ENCODE measurements at places on chromosomes 12 and 14. TPM values are rescaled to one million over a fixed set of nuclear protein-coding genes. Genes with fewer than 3 reads are reported as not detected.

GRCh38 chr14:102348376-102348775 lies 14.3 kb downstream of the CINP start:
- no peak overlapping the region for H3K4me3 ChIP-seq
- H3K36me3 ChIP-seq: peaks cover 26% of the 10 kb centered on the region
- no peak for DNase-seq
- H3K27me3 ChIP-seq: no peaks in the 10 kb centered on the region

- peak overlapping the region; percentile 86 for H3K4me3 ChIP-seq
- no peak overlapping the region for H3K27ac ChIP-seq
- DNase-seq: no peak
- peaks cover 11% of the 10 kb centered on the region for H3K4me1 ChIP-seq
These were observed 512 bp upstream of the RND1 start for GRCh38 chr12:48866052-48866711.

The GNS gene
- 215 TPM for total RNA-seq

GRCh38 chr12:24404086-24404815 lies 454.8 kb upstream of the SOX5 start:
- DNase-seq: no peak
- no peaks in the 10 kb centered on the region for H3K27me3 ChIP-seq
- H3K27ac ChIP-seq: no peak overlapping the region

- no peak overlapping the region for H3K4me3 ChIP-seq
- no peak overlapping the region for H3K27ac ChIP-seq
- no peaks in the 10 kb centered on the region for H3K27me3 ChIP-seq
- H3K36me3 ChIP-seq: peaks cover 28% of the 10 kb centered on the region
These were observed 27.7 kb upstream of the BBS10 start for GRCh38 chr12:76375939-76376338.

GRCh38 chr12:79424109-79424721 lies 266.5 kb downstream of the PAWR start:
- no peaks in the 10 kb centered on the region for H3K36me3 ChIP-seq
- peaks cover 13% of the 10 kb centered on the region for H3K4me1 ChIP-seq
- H3K27me3 ChIP-seq: no peaks in the 10 kb centered on the region
- H3K4me3 ChIP-seq: no peak overlapping the region
- H3K27ac ChIP-seq: no peak overlapping the region
- no peak for DNase-seq

GRCh38 chr14:98819867-98820206 lies 452.2 kb downstream of the BCL11B start:
- H3K27me3 ChIP-seq: no peaks in the 10 kb centered on the region
- H3K4me3 ChIP-seq: no peak overlapping the region
- H3K4me1 ChIP-seq: no peaks in the 10 kb centered on the region
- H3K27ac ChIP-seq: no peak overlapping the region

DNA sequence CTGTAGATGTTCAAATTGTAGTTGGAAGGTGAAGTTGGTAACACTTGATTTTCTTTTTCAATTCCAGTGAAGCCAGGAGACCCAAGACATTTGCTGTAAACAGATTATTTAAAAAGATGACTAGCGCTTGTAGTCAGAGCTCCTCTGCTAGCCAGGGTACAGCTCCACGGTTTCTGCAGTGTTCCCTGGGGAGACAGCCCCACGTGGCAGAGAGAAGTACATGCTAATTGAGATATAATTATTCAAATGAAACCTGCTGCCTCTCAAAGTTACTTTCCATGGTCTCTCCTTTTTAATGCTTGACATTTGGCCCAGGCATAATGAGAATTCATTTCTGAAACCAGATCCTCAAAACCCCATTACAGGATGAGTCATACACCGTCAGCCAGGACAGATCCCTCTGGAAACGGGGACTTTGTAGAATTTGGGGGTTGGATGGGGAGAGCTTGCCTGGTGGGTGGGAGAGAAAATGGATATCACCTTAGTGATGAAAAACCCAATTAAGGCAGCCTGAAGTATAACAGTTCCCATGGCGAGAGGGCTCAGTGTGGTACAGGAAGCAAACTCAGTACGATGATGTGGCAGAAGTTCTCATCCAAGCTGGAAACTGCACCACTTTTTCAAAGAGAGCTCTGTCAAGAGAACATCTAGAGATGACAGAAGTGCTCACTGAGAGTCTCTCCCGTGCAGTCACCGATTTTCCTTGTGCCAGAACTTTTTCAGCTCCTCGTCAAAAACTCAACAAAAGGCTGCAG lies 637.7 kb upstream of the TMEM132C start:
- H3K4me3 ChIP-seq: no peak overlapping the region
- H3K27ac ChIP-seq: no peak overlapping the region
- H3K4me1 ChIP-seq: no peaks in the 10 kb centered on the region
- DNase-seq: no peak
- no peaks in the 10 kb centered on the region for H3K27me3 ChIP-seq
- no peaks in the 10 kb centered on the region for H3K36me3 ChIP-seq
